ENCODE measurements at places on chromosomes 11 and 22. TPM values are rescaled to one million over a fixed set of nuclear protein-coding genes. Genes with fewer than 3 reads are reported as not detected.

Gene OR52N1
- total RNA-seq = not detected

Gene MS4A3
- total RNA-seq = 8.8 TPM

Gene SLC17A6
- total RNA-seq = not detected

Gene BTBD18
- total RNA-seq = not detected

Gene NPTXR
- total RNA-seq = 6.9 TPM

Gene MFNG
- total RNA-seq = 9.6 TPM

Gene GRIA4
- total RNA-seq = 4.8 TPM

Gene MYEOV
- 2.0 TPM for total RNA-seq

Gene SPI1
- 19.0 TPM for total RNA-seq

Gene CARD16
- 1.8 TPM for total RNA-seq

Gene RAPSN
- 12.8 TPM for total RNA-seq

Gene FXYD2
- total RNA-seq = 420 TPM

Gene ZNRF3
- total RNA-seq = 27.7 TPM

Gene PDE2A
- total RNA-seq = 26.7 TPM

Gene DEPDC7
- 3.9 TPM for total RNA-seq

Gene MSANTD2
- 23.7 TPM for total RNA-seq

Gene SNX32
- total RNA-seq = 1.9 TPM

Gene POLR2L
- 39.9 TPM for total RNA-seq

Gene LRRC10B
- 3.4 TPM for total RNA-seq

Gene PPFIA1
- total RNA-seq = 63.1 TPM

Gene DAGLA
- 3.6 TPM for total RNA-seq

Gene STX3
- 33.5 TPM for total RNA-seq

Gene DEUP1
- 0.29 TPM for total RNA-seq

Gene LPXN
- total RNA-seq = 8.5 TPM

Gene SRRD
- total RNA-seq = 16.3 TPM

Gene CAT
- total RNA-seq = 138 TPM

Gene PGGHG
- 38.4 TPM for total RNA-seq

Gene MUC5AC
- total RNA-seq = 0.18 TPM

Gene FZD4
- 85.4 TPM for total RNA-seq

Gene MRE11
- total RNA-seq = 22.6 TPM

Gene PTPN5
- total RNA-seq = 0.99 TPM

Gene PSMA1
- total RNA-seq = 87.0 TPM

Gene ACCS
- total RNA-seq = 49.2 TPM

Gene DDI1
- total RNA-seq = not detected

All from metanephros (tissue), 2 donors.